GM10248 (cell line): ENCODE measurements at places on chromosomes 12 and 14.
A peak's percentile ranks its signal among the peaks of the same experiment; 100 is the strongest.

GRCh38 chr12:97645726-97646125, 183.1 kb downstream of the RMST start:
- no peak for DNase-seq

DNA sequence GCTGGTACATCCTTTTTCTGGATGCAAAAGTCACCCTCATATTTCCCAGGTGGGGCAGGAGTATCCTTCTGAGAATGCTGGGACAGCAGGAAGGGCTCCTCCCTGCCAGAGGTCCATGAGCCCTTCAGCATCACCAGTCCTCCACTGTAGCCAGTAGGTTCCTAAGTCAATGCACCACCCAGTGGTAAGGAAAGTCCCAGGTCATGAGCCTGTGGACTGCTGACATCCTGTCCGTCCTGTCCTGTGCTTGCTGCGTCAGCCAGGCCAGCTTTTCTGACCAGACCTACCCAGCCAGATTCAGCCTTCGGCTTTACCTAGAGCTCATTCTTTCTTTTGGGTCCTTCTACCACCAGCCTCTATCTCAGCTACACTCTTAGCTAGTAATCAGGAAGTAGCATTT, 23.0 kb upstream of the ACTN1 start:
- DNase-seq: no peak

DNA sequence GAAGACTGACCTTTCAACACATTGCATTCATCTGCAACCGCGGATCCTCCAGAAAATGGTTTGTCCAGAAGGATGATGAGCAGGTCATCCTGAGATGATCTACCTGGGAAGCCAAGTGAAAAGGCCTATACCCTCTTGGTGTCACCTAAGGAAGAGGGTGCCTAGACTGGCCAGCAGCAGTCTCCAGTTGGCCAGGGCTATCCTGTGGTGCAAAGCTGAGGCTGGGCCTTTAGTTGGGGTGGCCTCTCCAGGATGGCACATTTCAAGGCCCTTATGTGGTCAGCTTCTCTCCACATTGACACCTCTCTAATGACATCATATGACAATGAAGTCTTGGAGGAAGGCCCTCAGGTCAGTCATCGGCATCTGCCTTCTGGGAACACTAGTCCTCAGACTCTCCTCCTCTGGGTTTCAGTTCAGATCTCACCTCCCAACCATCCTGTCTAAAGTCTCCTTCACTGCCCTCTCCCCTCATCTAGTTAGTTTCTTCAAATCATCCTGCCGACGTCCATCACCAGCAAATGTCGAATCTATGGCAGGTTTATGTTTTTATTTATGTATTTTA, 3.3 kb upstream of the SLC22A17 start:
- no peak for DNase-seq

GRCh38 chr12:64673490-64674169, 63.3 kb downstream of the RASSF3 start:
- no peak for DNase-seq

- DNase-seq: no peak
Observed at GRCh38 chr14:83909507-83909906, 1620.4 kb upstream of the FLRT2 start.

DNA sequence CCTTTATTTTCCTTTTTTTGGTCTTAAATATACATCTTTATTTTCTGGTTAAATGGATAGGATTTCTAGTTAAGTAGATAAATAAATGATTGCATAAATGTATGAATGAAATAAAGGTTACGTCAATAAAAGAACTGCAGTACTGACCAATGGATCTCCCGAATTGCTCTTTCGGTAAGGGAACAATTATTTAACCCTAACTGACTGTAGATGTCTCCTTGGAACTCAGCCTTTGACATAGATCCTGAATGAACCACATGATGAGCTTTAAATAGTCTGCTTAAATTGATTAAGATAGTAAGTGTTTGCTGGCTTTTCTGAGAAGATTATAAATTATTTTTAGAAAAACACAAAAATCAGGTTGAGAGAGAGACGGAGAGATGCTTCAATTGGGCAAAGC, 391.0 kb upstream of the SYT1 start:
- no peak for DNase-seq

DNA sequence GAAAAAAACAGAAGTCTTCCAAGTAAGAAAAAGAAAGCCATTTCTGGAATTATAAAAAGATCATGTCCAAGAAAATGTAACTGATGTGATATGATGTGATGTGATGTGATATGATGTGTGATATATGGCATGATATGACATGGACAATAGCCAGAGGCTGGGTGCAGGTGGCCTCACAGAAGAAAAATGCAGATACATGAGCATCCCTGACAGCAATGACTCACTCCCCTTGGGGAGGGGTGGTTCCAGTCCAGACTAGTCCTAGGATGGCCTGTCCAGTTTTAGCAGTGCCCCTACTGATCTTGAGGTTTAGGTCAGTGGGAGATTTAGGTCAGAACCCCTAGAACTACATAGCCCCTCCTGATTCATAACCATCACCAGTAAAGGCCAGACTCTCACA, 3.5 kb upstream of the RHOJ start:
- no peak for DNase-seq

DNA sequence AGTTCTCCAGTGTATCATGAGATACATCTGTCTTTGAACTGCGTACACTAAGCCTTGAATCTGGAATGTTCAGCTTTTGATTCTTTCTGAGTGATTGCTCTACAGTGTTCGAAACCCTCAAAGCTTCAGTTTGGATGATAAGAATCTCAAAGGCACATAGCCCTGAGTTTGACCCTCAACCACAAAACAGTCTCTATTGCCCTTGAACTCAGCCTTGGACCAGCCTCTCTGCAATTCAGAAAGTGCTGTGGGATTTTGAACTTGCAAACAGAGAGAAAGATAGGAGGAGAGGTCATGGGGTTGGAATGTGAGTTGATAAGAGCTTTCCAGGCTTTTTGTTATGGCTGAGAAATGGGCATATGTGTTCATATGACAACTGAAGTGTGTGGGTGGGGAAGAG, 100.3 kb downstream of the MYRFL start:
- DNase-seq: no peak

DNA sequence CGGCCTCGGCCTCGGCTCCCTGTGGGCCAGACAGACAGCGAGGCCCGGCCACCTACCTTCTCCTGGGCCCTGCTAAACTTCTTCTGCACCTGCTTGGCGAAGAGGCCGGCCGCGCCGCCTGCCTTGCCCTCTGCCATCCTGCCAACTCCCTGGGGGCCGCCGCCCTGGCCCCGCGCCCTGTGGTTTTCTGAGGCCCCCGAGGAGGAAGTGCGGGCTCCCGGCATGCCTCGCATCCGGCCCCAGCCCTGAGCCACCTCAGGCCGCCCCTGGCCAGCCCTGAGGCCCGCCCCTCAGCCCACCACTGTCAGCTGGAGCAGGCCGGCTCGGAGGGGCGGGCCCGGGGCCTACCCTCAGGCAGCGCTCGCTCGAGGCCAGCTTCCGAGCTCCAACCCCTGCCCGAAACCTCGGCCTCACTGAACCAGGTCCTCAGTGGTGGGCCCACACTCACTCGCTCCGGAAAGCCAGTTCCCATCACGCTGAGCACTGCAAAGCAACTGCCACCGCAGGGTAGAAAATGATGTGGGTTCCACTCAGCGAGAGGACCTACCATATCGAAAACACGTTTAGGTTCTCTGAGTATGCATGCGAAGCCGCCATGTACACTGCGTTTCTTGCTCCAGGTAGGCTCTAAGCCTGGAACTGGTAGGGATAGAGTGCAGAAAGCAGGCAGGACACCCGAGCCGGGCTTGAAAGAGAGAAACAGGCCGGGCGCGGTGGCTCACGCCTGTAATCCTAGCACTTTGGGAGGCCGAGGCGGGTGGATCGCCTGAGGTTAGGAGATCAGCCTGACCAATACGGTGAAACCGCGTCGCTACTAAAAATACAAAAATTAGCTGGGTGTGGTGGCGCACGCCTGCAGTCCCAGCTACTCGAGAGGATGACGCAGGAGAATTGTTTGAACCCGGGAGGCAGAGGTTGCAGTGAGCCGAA, at the start of gene BIN2:
TSS of gene BIN2 (minus strand) at position 209 of the 930 bp plus-strand sequence. CDS start at position 137, 72 bp downstream.
- DNase-seq: peak; percentile 86

DNA sequence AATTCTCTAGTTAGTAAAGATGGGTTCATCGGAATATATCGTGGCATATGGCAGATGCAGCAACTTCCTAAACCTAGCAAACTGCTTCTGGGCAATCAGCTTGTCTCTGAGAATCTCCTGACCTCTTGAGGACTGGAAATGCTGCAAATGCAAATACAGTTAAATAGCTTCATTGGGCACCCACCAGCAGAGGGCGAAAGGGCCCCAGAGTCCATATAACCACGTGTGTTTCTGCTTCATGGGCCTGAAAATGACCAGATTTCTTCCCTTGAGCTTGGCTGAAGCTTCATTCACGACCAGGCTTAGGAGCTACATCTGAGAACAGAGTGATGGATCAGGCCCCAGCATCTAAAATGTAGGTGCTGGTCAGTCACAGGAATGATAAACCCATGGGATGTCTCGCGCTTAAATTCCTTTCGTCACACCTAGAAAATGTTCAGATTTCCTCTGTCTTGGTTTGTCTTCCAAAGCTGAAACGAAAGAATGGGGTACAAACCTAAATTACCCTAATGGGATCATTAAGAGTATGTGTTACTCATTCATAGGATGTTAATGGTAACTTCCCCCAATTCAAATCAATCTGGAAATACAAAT, 1482.5 kb upstream of the TMEM132C start:
- DNase-seq: no peak

GRCh38 chr12:13631873-13632272, 349.5 kb downstream of the GRIN2B start:
- DNase-seq: no peak

DNA sequence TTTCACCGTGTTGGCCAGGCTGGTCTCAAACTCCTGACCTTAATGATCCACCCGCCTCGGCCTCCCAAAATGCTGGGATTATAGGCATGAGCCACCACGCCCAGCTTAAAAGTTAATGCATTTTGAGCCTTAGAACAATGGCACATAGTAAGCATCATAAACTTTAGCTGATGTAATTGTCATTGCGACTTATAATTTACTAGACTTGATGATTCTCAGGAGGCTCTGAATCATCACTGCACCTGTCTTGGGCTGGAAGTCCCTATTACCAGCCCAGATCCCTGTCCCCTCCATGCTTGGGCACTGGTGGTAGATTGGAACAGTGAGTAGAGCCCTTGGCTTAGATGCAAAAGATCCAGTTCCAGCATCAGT, 26.1 kb downstream of the KMT5A start:
- no peak for DNase-seq

- DNase-seq: no peak
Observed at GRCh38 chr12:83190631-83191390, 504.1 kb downstream of the TMTC2 start.

GRCh38 chr12:122138616-122139015, 35.4 kb downstream of the IL31 start:
- no peak for DNase-seq

- DNase-seq: no peak
Observed at GRCh38 chr14:68939893-68940613, 39.0 kb downstream of the ACTN1 start.

DNA sequence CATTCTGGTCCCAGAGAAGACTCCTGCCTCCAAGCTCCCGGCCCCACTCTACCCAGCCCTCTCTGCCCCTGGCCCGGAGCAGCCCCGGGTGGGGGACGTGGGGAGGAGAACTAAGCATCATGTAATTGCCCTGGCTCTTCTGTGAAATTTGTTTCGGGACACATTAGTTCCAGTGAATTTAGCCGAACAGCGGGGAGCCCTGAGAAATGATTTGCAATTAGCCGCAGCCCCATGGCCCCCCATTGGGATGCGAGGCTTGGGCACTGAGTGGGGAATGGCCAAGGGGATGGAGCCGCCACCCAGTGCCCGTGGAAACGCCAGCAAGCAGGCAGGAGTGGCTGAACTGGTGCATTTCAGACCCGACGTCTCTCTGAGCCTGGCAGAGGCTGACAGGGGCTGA, 173.9 kb upstream of the LHX5 start:
- no peak for DNase-seq

DNA sequence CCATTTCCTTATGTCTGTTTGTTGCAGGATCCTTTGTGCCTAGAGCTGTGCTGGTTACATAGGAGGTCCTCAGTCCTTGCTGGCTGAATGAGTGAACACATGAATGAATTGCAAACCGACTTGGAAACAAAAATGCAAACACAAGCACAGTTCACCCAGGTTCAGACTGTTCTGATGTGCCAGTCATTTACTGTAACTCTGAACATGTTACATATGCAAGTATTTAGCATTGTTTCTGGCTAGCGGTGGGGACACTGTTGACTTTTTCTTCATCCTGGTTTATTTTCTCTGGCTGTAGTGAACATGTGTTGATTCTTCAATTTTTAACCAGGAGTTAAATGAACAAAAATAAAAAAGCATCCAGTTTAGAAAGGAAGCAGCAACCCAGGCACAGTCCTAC, 33.4 kb downstream of the TSPAN9 start:
- no peak for DNase-seq

DNA sequence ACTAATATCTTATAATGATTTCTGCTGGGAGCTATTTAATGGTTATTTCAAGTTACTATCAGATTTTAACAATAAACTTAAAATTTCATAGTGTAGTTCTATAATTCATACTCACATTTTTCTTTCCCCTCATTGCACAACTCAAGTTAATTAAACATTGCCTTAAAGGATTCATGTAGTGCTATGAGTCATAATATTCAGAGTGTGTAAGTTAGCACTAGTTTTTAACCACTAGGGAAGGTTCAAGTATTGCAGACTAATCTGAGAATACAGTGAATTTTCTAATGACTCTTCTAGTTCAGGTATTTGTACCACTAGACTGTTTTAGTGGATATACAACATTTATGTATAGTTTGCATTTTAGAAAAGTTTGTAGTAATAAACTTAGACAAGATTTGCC, 49.9 kb downstream of the FOXA1 start:
- no peak for DNase-seq

GRCh38 chr12:121467638-121468498, 68.0 kb downstream of the RNF34 start:
- DNase-seq: no peak
